HTR-8/SVneo (cell line): ENCODE measurements at places on chromosomes 3 and 15.

DNA sequence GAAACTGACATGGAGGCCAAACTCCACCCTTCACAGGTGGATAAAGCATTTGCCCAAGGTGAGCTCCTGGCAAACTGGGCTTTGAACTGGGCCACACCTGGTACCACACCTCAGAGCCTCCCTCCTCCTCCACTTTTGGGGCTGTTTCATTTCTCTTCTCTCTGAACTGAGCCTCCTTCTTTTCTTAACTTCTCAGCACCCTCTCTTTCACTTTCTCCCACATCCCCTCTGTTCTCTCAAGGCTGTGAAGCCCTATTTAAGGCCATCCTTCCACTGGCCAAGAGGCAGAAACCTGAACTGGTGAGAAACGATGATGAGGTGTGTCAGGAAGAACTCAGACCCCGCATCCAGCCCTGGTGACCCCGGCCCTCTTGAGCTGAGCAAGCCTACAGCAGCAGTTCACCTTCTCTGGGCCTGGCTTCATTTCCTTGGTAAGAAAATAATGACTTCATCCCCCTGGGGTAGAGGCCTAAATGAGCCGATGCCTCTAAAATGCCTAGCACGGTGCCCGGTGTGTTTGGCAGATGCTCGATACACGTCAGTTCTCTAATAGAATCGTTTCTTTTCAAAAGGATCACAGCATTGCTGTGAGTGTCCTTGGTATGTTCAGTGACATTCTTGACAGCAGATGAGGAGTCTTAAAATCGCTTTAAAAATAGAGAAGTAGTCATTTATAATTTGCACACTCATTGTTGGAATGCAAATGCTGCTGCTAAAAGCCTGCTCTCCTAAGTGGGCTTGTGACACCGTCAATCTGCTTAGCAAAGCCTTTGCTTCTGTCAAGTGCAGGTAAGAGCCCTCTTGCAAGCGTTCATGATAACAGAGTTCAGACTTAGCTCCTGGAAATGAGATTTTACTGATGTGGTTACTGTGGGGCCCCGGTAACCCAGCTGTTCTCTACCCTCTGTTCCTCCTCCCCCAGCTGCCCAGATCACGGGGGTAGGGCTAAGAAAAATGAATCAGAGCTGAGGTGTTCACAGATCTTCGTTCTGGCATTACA, 97.7 kb upstream of the ATP2B2 start:
- DNase-seq: no peak

DNA sequence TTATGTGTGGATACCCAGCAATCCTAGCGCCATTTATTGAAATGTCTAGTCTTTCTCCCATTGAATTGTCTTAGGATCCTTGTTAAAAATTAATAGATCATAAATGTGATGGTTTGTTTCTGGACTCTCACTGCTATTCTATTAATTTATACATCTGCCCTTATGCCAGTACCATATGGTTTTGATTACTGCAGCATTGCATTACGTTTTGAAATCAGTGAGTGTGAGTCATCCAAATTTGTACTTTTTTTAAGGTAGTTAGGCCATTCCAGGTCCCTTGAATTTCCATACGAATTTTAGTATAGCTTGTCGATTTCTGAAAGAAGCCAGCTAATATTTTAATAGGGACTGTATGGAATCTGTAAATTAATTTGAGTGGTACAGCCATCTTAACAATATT, 648.6 kb upstream of the ZNF385D start:
- DNase-seq: no peak

DNA sequence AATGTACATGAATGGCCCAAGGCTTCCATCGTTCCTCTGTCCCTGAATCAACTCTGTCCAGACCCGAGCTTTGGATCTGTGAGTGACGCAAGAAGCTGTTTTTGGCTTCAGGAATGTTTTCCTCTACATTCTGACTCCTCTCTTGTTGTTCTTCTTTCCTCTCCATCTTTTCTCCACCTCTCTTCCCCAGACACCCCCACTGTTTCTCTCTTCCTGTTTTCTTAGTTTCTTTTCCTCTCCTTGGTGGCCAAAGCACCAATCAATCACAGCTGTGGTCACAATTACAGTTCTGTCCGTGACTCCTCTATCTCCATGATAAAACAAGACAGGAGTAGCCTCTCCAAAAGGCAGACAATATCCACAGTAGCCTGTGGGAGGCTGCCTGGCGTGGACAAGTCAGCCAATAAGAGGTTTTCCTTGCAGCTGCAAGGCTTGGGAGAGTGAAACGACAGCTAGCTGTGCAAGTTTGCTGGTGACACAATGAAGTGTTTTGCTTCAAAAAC, 4.9 kb upstream of the TMEM212 start:
- DNase-seq: no peak

DNA sequence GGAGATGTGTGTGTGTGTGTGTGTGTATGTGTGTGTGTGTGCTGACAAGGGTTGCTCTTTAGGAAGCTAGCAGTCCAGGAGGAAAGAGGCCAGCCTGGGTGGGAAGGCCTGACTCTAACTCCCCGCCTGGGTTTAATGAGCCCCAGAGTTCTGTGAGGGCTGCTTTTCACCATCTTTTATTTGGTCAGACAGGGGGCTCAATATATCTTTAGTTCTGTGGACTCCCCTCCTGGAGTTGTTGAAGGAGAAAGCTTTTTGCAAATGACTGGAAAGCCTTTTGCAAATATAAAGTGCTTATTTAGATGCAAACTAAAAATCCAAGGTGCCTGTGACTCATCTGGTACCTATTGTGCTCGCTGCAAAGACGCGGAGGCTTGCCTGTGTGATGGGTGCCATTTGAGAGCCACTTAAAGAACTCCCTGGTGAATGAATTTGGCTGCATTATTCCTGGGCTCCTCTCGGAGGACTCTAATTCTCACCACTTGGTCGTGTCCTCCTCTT, 24.5 kb downstream of the DRD3 start:
- DNase-seq: no peak

DNA sequence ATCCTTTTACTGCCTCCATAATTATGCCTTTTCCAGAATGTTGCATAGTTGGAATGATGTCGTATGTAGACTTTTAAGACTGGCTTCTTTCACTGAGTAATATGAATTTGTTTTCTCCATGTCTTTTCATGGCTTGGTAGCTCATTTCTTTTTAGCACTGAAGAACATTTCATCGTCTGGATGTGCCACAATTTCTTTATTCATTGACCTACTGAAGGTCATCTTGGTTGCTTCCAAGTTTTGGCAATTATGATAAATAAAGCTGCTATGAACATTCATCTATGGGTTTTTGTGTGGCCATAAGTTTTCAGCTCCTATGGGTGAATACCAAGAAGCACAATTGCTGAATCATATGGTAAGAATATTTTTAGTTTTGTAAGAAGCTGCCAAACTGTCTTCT, 23.2 kb upstream of the RARRES1 start:
- DNase-seq: no peak

- no peak for DNase-seq
These were observed 25.3 kb downstream of the MYO9A start for GRCh38 chr15:72092691-72093090.

GRCh38 chr3:56355570-56356185, 112.6 kb downstream of the ERC2 start:
- DNase-seq: no peak

GRCh38 chr3:25863011-25863415, 73.1 kb downstream of the OXSM start:
- DNase-seq: no peak

GRCh38 chr15:59244337-59244736, 37.7 kb downstream of the LDHAL6B start:
- no peak for DNase-seq

- no peak for DNase-seq
These were observed 18.1 kb downstream of the ZNF280D start for GRCh38 chr15:56715220-56715619.
